ENCODE measurements at places on chromosomes 4 and X. TPM values are rescaled to one million over a fixed set of nuclear protein-coding genes. Genes with fewer than 3 reads are reported as not detected.

DNA sequence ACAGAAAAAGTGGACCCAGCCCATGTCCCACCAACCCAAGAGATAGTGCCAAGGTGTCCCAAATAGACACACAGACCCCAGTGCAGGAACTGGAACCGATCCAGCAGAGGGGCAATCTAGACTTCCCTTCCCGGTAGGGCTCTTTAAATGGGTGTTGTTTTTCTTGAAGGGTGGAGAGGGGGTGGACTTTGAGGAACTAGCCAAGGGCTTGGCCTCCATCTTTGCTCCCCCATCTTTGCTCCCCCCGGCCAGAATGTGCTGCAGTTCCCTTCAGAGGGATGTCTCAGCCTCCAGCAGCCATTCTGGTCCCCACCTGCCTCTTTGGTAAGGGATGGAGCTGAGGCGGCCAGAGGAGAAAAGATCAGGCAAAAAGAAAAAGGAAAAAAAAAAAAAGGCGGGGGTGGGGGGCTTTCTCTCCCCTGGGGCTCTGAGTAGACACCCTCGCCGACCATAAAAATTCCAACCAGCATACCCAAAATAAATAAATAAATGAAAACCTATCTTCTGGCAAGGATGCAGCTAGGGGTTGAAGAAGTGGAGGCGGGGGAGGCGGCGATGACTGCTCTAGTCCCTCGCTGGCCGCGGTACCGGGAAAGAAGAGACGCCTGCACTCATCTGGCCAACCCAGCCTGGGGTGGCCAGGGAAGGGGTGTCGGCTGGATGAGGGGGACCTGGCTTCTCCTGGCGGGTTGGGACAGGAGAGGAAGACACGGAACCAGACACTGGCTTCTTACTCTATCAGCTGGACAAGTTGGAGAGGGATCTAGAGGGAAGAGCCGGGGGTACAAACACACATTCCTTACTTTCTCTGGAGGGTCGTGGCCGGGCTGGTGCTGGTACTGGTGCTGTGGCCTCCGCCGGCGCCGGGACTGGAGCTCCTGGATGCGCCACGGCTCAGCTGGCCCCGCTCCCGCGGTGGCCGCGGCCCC, 38.5 kb upstream of the IQSEC2 start:
- no peak for DNase-seq

DNA sequence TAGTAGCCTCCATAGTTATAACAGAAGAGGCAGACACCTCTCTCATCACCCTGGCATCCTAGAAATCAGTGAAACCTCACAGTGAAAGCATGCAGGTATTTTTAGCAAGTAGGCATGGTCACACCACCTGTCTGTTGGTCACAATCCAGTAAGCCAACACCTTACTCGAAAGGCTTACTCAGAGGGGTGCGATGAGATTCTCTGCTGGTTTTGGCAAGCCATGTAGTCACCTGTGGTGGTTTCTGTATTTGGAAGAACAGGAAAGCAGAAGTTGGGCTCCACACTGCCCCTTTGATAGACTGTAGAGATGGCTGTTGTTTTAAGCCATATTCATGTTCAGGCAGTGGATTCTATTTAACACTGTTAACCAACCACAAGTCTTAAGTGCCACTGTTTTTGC, 134.7 kb downstream of the DCLK2 start:
- DNase-seq, result no peak

DNA sequence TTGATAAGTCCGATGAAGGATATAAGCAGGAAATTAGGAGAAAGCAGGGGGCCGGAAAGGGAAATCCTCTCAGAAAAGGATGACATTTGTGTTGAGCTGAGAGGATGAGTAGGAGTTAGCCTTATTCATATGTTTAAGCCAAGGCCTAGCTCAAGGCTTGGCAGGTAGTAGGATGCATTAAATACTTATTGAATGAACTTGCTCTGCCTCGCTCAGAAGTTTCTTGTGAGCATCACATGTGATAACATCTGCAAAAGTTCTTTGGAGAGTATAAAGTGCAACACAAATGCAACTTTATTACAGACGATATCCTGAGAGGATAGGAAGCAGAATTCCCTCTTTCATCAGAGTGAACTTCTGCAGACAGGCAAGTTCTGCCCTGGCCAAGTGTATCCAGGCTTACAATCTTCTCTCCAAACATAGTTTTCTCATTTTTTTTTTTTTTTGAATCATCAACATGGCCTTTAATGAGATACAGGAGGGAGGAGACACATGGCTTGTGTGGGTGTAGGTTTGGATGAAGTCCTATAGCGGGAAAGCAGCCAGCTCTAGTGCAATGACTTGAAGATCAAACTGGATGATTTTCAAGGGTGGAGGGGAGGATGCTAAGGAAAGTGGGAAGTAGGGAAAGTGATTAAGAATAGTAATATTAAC, 48.1 kb downstream of the LUZP4 start:
- DNase-seq, result no peak

- no peak for DNase-seq
Observed at GRCh38 chr4:87542734-87543312, 13.6 kb upstream of the SPARCL1 start.

- no peak for DNase-seq
Observed at GRCh38 chr4:142383800-142384470, 462.2 kb downstream of the INPP4B start.

DNA sequence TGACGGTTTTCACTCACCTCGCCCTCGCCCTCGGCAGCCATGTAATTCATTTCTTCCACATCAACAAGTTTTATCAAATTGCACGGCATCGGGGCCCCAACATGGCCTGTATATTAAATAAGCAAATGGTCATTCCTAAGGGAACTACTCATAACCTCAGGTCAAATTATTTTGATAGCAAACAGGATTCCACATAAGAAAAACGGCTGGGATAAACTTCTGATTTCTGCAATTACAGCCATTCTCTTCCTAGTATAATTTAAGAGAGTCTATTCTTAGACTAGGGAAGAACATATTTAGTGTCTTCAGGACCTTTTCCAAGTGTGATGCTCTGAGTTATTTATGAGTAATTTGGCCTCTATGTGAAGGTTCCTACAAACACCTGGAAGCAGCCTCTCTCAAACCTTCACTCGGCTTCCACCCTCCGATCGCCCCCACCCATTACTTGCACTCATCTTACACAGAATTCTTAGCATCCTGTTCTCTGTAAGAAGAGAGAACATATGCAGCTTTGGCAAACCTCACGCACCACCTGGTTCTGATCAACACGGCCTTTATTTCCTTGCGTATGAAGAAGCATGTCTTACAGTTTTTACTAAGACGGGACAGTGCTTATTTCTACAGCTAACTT, 29.4 kb upstream of the CENPU start:
- no peak for DNase-seq

GRCh38 chr4:117466388-117466787, 381.0 kb upstream of the TRAM1L1 start:
- DNase-seq, result no peak

GRCh38 chr4:176277162-176277904, 8.3 kb upstream of the ASB5 start:
- peak; percentile 63 for DNase-seq

DNA sequence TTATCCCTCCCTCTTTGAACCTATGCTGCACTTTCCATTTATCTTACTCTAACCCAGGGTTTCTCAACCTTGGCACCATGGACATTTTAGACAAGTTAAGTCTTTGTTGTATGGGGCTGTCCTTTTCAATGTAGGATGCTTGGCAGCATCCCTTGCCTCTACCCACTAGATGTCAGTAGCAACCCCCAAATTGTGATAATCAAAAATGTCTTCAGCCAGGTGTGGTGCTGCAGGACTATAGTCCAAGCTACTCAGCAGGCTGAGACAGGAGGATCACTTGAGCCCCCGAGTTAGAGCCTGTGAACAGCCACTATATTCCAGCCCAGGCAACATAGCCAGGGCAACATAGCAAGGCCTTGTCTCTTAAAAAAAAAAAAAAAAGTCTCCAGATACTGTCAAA, 7.0 kb downstream of the LRCH2 start:
- DNase-seq, result no peak

DNA sequence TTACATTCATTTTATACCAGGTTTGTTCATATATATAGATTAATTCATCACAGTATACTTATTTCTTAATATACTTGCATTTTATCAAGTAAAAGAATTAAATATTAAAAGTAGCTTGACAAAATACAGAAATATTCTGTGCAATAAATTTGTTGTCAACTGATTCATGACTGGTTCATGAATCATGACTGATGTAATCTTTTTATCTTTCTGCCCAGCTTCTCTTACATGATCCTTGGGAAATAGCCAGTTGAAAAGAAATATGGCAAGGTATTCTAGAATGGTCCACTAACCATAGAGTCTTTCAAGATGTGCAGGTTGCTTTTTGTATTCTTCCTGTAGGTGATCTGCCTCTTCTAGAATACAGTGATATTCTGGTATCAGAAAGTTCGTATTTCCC, 4.2 kb upstream of the CCNA2 start:
- DNase-seq, result no peak

GRCh38 chrX:153312041-153312440, 9.5 kb downstream of the PNMA6F start:
- DNase-seq, result no peak

- DNase-seq, result no peak
Observed at GRCh38 chr4:30989508-30989907, 269.3 kb downstream of the PCDH7 start.

DNA sequence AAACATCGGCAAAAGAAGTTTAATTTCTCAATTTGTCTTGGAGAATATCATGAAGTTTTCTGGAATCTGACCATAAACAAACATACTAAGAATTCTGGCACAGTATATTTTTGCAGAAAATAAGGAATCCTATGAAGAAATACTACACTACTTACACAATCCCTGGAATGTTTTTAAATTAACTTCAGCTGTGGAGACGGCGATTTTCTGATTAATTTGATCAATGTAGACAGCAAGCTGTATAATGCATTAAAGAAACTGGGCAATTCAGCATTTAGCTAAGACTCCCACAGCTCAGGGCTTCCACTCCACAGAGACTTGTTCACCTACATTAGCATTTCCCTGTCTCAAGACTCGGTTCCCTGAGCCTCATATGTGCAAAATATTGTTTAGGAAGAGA, 12.2 kb downstream of the EGFL6 start:
- no peak for DNase-seq

GRCh38 chr4:125313497-125313896, 1.3 kb upstream of the FAT4 start:
- DNase-seq, result no peak

- no peak for DNase-seq
Observed at GRCh38 chrX:132017431-132018185, 5.5 kb upstream of the STK26 start.

- no peak for DNase-seq
Observed at GRCh38 chr4:80112236-80112635, 39.2 kb upstream of the ANTXR2 start.

GRCh38 chr4:41718907-41719306, 29.6 kb downstream of the PHOX2B start:
- DNase-seq, result no peak

DNA sequence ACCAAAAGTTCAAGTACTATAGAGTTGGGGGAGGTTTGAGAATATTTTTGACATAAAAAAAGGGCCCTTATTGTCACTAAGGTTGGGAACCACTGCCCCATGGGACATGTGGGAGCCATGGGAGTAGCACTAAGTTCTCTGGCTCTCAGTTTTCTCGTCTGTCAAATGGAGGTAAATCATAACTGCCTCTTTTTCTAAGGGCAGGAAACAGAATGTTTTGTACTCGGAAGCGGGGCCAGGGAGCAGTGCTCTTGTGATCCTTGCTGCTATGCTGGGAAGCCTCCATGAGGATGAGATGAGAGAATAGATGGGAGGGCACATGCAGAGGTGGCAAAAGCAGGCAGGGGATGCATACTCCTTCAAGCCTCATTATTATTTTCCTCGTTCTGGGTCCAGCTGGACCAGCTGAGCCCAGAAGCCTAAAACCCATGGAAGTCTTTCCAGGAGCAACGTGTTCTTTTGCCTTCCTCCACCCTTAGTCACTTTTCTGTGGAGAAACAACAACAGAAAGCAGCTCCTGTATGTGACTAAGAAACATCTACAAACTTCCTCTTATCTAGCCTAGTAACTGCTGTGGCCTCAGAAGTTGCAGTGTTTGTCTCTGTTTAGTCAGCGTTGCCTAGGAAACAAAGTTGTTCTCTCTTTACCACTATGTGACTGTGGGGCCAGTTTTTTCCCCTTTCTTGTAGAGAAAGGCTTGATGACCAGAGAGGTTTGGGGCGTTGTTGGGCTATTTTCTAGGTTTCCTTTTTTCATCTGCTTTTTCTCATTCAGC, 64.8 kb downstream of the TSC22D3 start:
- DNase-seq, result no peak

GRCh38 chr4:101701551-101701950, 89.0 kb upstream of the BANK1 start:
- no peak for DNase-seq

DNA sequence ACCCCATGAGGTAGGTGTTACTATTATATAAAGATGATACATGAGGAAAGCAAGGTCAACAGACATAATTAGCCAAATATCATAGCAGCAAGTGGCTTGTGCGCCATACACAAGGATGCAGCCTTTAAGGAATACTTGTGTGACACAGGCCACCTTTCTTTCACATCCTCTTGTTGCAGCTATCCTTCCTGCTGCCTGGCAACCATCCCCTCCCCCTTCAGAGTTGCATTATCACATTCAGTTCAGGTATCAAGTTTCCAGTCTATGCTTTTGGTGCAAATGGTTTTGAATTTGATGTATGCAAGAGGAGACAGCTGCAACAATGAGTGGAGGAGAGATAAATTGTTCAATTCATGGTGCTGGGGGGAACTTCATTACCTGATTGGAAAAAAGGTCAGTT, 6.4 kb downstream of the ZCCHC18 start:
- DNase-seq, result no peak

GRCh38 chrX:47561659-47562151, 700 bp downstream of the ARAF start:
- DNase-seq, result no peak

DNA sequence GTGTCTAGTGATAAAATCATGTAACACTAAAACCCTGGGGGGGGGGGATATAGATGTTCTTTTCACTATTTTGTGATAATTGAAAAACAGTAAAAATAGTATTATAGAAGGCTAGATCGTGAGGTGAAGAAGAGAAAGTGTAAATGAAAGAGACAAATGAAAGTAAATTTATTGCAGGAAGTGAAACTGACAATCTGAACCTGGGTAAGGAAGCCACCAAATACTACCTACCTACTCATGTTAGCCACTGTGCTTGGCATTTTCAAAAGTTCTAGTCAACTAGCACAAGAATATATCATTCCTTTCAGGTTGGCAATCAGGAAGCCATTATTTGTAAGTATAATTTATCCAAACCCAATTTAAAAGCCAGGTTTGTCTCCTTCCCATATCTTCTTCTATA, 1366.1 kb downstream of the FAM133A start:
- no peak for DNase-seq

DNA sequence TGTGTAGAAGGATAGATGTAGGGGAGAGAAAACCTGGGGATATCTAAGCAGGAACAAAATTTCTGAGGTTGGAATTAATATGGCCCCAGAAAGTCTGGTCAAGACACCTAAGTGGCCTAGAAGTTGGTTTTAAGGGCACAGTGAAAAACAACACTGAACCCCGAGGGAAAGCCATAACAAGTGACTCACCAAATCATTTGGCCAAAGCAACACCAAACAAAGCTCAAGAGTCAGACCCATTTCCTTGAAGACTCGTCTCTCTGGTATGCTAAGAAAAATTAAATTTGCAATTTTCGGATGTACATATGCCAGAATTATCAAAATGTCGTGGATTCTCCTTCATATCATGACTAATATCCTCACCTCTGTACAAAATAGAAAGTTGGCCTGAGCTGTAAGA, 162.9 kb downstream of the SMIM20 start:
- no peak for DNase-seq

The EVC gene
- total RNA-seq, result 71.3 TPM

The FAM156A gene
- 30.1 TPM for total RNA-seq

The GAGE1 gene
- not detected for total RNA-seq

The GJB1 gene
- 17.5 TPM for total RNA-seq

The CXorf65 gene
- total RNA-seq, result not detected

The RBMX2 gene
- 17.7 TPM for total RNA-seq

All from sciatic nerve (tissue), 2 donors.